PC-9 (cell line): ENCODE measurements at places on chromosomes 7 and 10. TPM values are rescaled to one million over a fixed set of nuclear protein-coding genes. Genes with fewer than 3 reads are reported as not detected.

Gene TAS2R16
- not detected in 2 replicates for total RNA-seq

Gene STK31
- 0.48 and 0.57 TPM in 2 replicates for total RNA-seq

Gene PTPN20
- 15.6 and 19.1 TPM in 2 replicates for total RNA-seq

Gene GPR15LG
- not detected in 2 replicates for total RNA-seq

Gene GNG11
- 2.3 and 4.4 TPM in 2 replicates for total RNA-seq

Gene BTBD16
- 0.28 and 0.37 TPM in 2 replicates for total RNA-seq

Gene RELN
- 0.08 and 0.48 TPM in 2 replicates for total RNA-seq

Gene MARVELD1
- 33.1 and 40.1 TPM in 2 replicates for total RNA-seq

Gene C10orf71
- total RNA-seq = not detected in 2 replicates

Gene GIMAP5
- not detected in 2 replicates for total RNA-seq

DNA sequence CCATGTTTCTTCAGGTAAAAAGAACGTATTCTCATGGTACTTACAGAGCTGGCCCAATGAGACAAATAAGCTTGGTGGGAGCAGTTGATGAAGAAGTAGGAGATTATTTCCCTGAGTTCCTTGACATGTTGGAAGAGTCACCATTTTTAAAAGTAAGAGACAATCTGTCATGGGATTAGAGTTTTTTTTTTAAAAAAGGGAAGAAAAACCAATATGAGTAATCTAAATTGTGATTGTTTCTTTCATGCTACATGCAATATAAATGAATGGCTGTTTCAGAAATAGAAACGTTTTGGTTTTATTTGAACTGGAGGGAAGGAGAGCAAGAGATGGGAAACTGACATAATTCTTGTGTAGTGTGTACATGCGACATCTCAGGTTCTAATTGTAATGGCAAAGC, 32.8 kb downstream of the TMEM60 start:
- H3K36me3 ChIP-seq = no peaks in the 10 kb centered on the region
- no peaks in the 10 kb centered on the region for H3K4me1 ChIP-seq
- no peaks in the 10 kb centered on the region for H3K27me3 ChIP-seq
- no peak overlapping the region for H3K4me3 ChIP-seq
- no peak overlapping the region for H3K27ac ChIP-seq

DNA sequence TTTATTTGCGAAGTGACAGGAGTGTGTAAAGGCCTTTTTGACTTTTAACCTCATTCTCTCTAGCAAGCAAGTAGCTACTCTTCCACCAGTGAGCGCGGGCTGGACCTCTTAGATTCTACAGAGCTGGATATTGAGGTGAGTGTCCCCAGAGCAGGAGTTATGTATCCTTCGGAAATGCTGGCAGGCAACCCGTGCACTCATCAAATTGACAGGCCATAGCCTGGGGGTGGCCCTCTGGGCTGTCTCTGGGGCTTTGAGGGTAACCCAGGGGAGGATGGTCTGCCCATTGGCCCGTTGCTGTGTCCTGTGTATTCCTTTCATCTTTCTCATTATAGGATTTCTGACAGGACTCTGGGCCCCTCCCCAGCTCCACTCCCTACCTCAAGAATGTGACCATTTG, 6.1 kb upstream of the PVRIG start:
- H3K4me1 ChIP-seq = peaks cover 11% of the 10 kb centered on the region
- H3K36me3 ChIP-seq = no peaks in the 10 kb centered on the region
- DNase-seq = no peak
- H3K27ac ChIP-seq = peak overlapping the region; percentile 12; the same call in 1 of the 2 replicates

DNA sequence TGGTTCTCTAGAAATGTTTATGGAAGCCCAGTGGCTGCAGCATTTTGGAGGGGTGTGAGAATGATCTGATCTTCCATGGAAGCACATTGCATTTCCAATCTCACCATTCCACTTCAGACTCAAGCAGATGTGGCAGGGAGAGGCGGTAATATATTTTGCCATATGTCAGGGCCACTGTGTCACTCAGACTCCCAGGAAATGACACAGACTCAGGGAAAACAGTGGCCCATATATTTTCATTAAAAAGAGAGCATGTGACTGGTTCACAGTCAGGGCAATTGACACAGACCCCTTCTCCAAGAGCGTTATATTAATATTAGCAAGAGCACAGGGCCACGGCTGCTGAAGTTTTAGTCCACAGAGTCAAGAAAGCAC, 149.3 kb upstream of the NRP1 start:
- no peaks in the 10 kb centered on the region for H3K4me1 ChIP-seq
- no peak overlapping the region for H3K27ac ChIP-seq
- H3K27me3 ChIP-seq = no peaks in the 10 kb centered on the region
- DNase-seq = no peak
- H3K36me3 ChIP-seq = no peaks in the 10 kb centered on the region

DNA sequence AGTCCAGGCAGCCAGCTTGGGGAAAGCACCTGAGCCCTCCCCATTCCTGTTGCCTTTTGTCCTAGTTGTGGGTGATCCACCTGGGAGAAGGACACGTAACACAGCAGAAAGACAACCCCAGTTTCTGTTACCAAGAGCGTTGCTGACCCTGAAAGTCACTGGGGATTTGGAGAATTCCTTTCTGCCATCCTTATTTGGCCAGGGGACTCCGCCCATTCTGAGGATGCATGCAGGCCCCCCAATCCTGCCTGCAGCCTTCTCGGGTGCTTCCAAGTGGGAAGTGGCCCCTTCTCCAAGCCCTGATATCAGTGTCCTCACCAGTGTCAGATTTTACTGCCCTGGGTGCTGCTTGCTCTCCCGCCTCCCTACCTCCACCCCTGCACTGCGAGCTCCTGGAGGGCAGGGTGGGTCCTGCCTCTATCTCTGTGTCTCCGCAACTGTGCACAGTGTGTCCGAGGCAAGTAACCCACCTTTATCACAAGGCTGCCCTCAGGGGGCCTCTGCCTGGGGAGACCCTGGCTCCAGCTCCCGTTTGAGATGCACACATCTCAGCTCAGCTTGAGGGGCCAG, 9.2 kb upstream of the ADCY1 start:
- H3K4me1 ChIP-seq = no peaks in the 10 kb centered on the region
- H3K27ac ChIP-seq = no peak overlapping the region
- H3K27me3 ChIP-seq = peaks cover 92% of the 10 kb centered on the region
- H3K4me3 ChIP-seq = no peak overlapping the region
- no peak for DNase-seq
- H3K36me3 ChIP-seq = no peaks in the 10 kb centered on the region

- H3K27ac ChIP-seq = no peak overlapping the region
- no peak for DNase-seq
- H3K27me3 ChIP-seq = peaks cover 46% of the 10 kb centered on the region
- no peaks in the 10 kb centered on the region for H3K4me1 ChIP-seq
Observed at GRCh38 chr7:41996381-41997035, 240.5 kb downstream of the GLI3 start.

- no peaks in the 10 kb centered on the region for H3K36me3 ChIP-seq
- no peak overlapping the region for H3K4me3 ChIP-seq
- no peaks in the 10 kb centered on the region for H3K27me3 ChIP-seq
- H3K27ac ChIP-seq = no peak overlapping the region
Observed at GRCh38 chr10:64071218-64071617, 550.0 kb downstream of the REEP3 start.

GRCh38 chr10:104811166-104811565, 170.1 kb downstream of the SORCS3 start:
- H3K27me3 ChIP-seq = no peaks in the 10 kb centered on the region
- H3K36me3 ChIP-seq = no peaks in the 10 kb centered on the region
- DNase-seq = no peak
- H3K27ac ChIP-seq = no peak overlapping the region
- no peaks in the 10 kb centered on the region for H3K4me1 ChIP-seq

GRCh38 chr7:67696878-67697277, 700.2 kb downstream of the TYW1 start:
- no peaks in the 10 kb centered on the region for H3K4me1 ChIP-seq
- no peak for DNase-seq
- H3K27ac ChIP-seq = no peak overlapping the region
- H3K27me3 ChIP-seq = peaks cover 26% of the 10 kb centered on the region
- peak overlapping the region; percentile 35; the same call in 1 of the 2 replicates for H3K4me3 ChIP-seq
- H3K36me3 ChIP-seq = no peaks in the 10 kb centered on the region

- H3K27ac ChIP-seq = no peak overlapping the region
- H3K4me1 ChIP-seq = no peaks in the 10 kb centered on the region
- H3K36me3 ChIP-seq = no peaks in the 10 kb centered on the region
- H3K4me3 ChIP-seq = no peak overlapping the region
- H3K27me3 ChIP-seq = peaks cover 76% of the 10 kb centered on the region
Observed at GRCh38 chr10:14309593-14309992, 21.1 kb downstream of the FRMD4A start.

DNA sequence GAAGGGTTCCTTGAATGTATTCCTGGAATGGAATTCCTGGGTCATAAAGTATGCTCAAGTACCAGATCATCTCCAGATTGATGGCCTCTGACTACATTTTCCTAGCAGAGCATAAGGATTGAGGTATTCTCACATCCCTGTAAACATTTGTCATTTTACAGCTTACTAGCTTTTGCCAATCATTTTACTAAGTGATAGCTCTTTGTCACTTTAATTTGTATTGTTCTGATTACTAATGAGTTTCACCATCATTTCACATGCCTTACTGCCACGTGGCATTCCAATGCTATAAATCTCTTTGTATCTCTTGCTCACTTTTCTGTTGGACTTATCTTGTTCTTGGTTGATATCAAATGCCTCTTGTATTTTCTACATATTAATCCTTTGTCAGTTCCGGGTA, 68.6 kb upstream of the CACNB2 start:
- no peak overlapping the region for H3K4me3 ChIP-seq
- no peaks in the 10 kb centered on the region for H3K27me3 ChIP-seq
- H3K4me1 ChIP-seq = no peaks in the 10 kb centered on the region
- H3K27ac ChIP-seq = no peak overlapping the region
- DNase-seq = no peak

- no peak for DNase-seq
- no peaks in the 10 kb centered on the region for H3K4me1 ChIP-seq
- peaks cover 42% of the 10 kb centered on the region for H3K27me3 ChIP-seq
Observed at GRCh38 chr7:31119249-31119648, 67.1 kb downstream of the ADCYAP1R1 start.

- H3K4me3 ChIP-seq = no peak overlapping the region
- H3K27me3 ChIP-seq = no peaks in the 10 kb centered on the region
- no peaks in the 10 kb centered on the region for H3K4me1 ChIP-seq
- no peaks in the 10 kb centered on the region for H3K36me3 ChIP-seq
- DNase-seq = no peak
- no peak overlapping the region for H3K27ac ChIP-seq
Observed at GRCh38 chr7:135817583-135817982, 69.0 kb upstream of the FAM180A start.

DNA sequence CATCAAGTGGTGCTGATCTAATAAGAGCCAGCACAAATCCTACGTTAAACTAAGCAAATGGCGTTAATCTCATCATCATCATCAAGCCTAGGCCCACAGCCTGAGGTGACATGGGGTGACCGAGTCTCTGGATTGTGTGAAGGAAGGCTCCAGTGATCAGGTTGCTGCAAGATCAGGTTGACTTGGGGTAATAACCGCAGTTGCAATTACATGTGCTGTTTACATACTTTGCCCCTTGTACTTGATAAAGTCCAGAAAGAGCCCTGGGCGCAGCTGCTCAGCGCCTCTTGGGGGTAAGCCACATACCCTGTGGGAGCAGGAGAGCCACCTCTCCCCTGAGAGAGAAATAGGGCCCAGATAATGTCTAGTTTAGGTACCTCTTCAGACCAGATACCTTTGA, 228.1 kb downstream of the WDR11 start:
- no peak overlapping the region for H3K4me3 ChIP-seq
- H3K36me3 ChIP-seq = no peaks in the 10 kb centered on the region
- DNase-seq = no peak

- peaks cover 68% of the 10 kb centered on the region for H3K36me3 ChIP-seq
- H3K4me3 ChIP-seq = no peak overlapping the region
- H3K27me3 ChIP-seq = no peaks in the 10 kb centered on the region
- H3K4me1 ChIP-seq = no peaks in the 10 kb centered on the region
- no peak for DNase-seq
Observed at GRCh38 chr7:47390914-47391313, 191.0 kb downstream of the TNS3 start.

DNA sequence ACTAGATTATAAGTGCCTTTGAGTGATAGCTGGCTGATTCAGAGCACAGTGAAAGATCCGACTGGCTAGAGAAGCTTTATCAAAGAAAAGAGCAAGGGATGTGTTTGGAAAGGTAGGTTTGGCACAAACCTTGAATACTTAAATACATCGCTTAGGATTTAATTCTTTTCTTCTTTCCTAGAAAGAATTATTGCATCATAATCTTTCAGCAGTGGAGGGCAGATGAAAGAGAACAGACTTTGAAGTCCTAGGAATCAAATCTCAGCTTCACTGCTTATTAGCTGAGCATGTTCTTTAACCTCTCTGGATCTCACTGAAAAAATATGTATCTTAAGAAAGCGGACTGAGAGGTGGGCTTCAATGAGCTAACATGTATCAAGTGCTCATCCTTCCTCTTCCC, 122.8 kb downstream of the ZNF365 start:
- no peak overlapping the region for H3K27ac ChIP-seq
- H3K27me3 ChIP-seq = peaks cover 3% of the 10 kb centered on the region; the same call in 1 of the 2 replicates
- H3K4me1 ChIP-seq = no peaks in the 10 kb centered on the region; the same call in 1 of the 2 replicates
- no peaks in the 10 kb centered on the region for H3K36me3 ChIP-seq
- no peak for DNase-seq

- no peaks in the 10 kb centered on the region for H3K36me3 ChIP-seq
- H3K27me3 ChIP-seq = peaks cover 21% of the 10 kb centered on the region
- H3K4me3 ChIP-seq = no peak overlapping the region
- H3K27ac ChIP-seq = no peak overlapping the region
- no peaks in the 10 kb centered on the region for H3K4me1 ChIP-seq
Observed at GRCh38 chr10:7312488-7312857, 98.4 kb downstream of the SFMBT2 start.

DNA sequence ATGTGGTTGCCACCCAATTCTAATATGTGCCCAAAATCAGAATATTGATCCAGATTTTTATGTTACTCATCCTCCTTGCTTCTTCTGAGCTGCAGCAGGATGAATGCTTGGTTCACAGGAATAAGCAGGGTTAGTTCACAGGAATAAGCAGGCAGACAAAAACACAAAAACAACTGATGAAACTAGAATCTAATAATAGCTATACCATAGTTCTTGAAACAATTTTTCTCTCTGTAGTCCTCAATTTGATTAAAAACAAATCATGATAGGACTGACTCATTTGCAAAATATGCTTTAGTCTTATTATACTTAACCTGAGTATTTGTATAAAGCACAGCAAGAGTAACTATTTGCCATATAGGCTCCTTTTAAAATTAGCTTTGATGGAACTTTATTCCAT, 24.4 kb upstream of the ARHGAP12 start:
- no peak for DNase-seq
- no peaks in the 10 kb centered on the region for H3K27me3 ChIP-seq
- no peaks in the 10 kb centered on the region for H3K36me3 ChIP-seq
- H3K4me3 ChIP-seq = no peak overlapping the region
- no peak overlapping the region for H3K27ac ChIP-seq

- H3K27ac ChIP-seq = no peak overlapping the region
- no peaks in the 10 kb centered on the region for H3K4me1 ChIP-seq
- no peak overlapping the region for H3K4me3 ChIP-seq
Observed at GRCh38 chr10:792792-793100, 103.3 kb upstream of the DIP2C start.

GRCh38 chr7:24448038-24448437, 125.2 kb upstream of the PALS2 start:
- no peak for DNase-seq
- no peaks in the 10 kb centered on the region for H3K4me1 ChIP-seq
- H3K36me3 ChIP-seq = no peaks in the 10 kb centered on the region
- H3K27ac ChIP-seq = no peak overlapping the region

- no peak overlapping the region for H3K4me3 ChIP-seq
- H3K36me3 ChIP-seq = no peaks in the 10 kb centered on the region
- DNase-seq = peak; percentile 45
- no peaks in the 10 kb centered on the region for H3K27me3 ChIP-seq
Observed at GRCh38 chr10:125700355-125700911, 17.5 kb upstream of the TEX36 start.

- H3K4me1 ChIP-seq = no peaks in the 10 kb centered on the region
- no peak for DNase-seq
- no peak overlapping the region for H3K4me3 ChIP-seq
- no peaks in the 10 kb centered on the region for H3K27me3 ChIP-seq
- no peak overlapping the region for H3K27ac ChIP-seq
Observed at GRCh38 chr10:7410301-7410861, 453 bp downstream of the SFMBT2 start.
